Activated T-helper 1 cell treated with anti-CD3 and anti-CD28 coated beads, Interleukin-12 subunit alpha, Interleukin-12 subunit beta, Interleukin-2, Interleukin-4 antibody, amounts not matched to agents 30 ng/mL and 10 ng/mL and 1 ng/mL, durations not matched to agents 14 hours and 24 hours and 36 hours (primary cell): ENCODE measurements at places on chromosomes 7 and 10.

- no peak for DNase-seq
These were observed 178.8 kb upstream of the AKR1E2 start for GRCh38 chr10:4647109-4647785.

GRCh38 chr7:24574386-24574785 is 1.1 kb downstream of the PALS2 start:
- DNase-seq, result no peak

DNA sequence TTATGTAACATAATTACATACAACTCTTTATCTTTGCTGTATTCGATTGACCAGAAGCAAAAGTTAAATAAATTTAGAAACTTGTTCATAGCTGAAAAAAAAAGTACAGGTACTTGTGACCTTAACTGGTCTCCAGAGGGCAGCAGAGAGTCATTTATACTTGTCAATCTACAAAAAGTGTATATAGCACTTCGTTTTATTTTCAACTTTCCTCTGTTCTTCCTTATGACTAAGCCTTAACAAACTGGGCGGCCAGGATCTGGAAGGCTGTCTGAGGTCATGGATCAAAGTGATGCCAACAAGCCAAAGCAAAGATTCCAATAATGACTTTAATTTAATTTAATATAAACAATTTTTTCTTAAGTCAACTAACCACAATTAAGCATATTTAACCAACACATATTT is 29.8 kb downstream of the C10orf67 start:
- DNase-seq, result peak; percentile 29

DNA sequence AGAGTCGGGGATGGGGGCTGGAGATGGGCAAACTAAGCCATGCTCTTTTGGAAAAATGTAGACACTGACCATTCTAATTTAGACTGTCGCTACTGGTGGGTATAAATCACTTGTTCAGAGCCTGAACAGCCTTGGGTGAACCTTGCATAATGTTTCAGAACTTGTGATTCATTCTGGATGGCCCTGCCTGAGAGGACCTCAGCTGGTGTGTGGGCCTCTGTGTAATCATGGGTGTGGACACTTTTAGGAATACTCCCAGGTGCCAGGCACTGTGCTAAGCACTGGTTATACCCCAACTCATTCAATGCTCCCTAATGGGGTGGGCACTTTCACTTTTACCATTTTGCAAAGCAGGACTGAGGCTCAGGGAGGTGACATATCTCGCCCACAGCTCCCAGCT is 26.8 kb upstream of the TM9SF3 start:
- DNase-seq, result no peak

DNA sequence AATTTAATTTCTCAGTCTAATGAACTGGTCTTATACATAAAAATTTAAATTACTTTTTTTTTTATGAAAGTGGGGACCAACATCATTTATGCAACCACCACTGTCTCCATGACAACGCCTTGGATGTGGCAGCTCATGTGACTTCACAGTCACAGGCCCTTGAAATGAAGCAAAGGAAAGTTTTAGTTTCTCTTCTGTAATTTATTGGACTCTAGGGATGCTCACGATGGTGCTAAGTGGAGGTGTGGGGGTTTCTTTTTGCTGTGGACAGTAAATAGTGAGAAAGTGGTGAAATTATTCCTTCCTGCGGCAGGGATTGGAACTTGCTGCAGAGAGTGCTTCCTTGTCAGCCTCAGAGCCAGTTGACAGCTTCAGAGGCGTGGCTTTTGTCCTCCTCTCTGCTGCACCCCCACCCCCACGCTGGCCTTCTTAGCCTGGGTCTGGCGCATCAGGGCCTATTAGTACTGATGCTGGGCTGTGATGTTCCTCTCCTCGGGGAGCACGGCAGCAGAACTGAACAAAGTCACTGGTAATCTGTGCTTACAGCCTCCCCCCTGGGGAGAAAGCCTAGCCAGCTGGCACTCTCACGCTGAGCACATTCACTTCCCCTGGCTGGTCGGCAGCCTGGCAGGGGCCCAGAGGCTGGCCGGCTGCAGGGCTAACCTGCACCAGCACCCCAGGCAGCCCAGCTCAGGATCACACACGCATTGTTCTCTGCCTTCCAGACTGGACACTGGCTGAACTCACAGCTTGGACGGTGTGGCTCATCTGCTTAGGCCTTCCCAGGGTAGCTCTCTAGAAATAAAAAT is 517.5 kb upstream of the GALNT17 start:
- no peak for DNase-seq

GRCh38 chr7:93980744-93981479 is 23.2 kb downstream of the BET1 start:
- DNase-seq, result no peak

DNA sequence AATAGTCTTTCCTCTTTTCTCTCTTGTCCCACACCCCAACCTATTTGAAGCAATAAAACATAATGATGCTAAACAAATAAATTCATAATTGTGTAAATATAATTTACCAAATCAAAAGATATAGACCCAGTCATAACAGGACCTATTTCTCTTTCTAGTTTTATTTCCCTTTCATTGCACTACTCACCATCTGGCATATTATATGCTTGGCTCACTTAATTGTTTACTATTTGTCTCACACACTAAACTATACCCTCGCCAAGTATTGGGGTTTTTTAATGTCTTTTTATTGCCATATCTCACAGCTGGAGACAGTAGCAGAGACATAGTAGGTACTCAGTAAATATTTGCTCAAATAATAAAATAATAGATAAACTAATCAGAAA is 597.5 kb upstream of the PCDH15 start:
- no peak for DNase-seq

DNA sequence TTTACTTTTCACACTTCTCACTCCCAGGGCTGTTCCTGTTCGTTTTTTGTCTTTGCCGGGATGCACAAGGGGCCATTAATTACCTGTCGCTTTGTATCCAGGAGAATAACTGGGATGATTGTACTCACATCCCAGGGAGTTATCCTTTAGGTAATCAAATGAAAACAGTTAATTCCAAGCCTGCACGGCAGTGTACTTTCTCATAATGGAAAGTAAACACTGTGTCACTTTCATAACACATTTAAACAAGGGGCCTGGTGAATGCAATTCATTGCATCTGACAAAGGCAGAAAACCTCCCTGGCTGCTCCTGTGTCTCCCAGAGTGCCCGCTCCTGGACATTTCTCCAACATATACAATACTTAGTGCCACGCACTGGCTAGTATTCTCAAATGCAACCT is 138.7 kb upstream of the CELF2 start:
- DNase-seq, result no peak
